ENCODE measurements at places on chromosomes 4 and X. TPM values are rescaled to one million over a fixed set of nuclear protein-coding genes. Genes with fewer than 3 reads are reported as not detected.

GRCh38 chr4:8830056-8830455 lies 41.6 kb downstream of the HMX1 start:
- peak; percentile 52 for DNase-seq

OTC gene
- total RNA-seq, result not detected

- no peak for DNase-seq
These were observed 11.1 kb downstream of the RASL11B start for GRCh38 chr4:52873191-52873590.

- no peak for DNase-seq
These were observed 96.3 kb downstream of the MAML3 start for GRCh38 chr4:140057701-140058100.

GRCh38 chrX:9745417-9746115 lies 20.1 kb downstream of the GPR143 start:
- no peak for DNase-seq

- no peak for DNase-seq
These were observed 26.5 kb downstream of the HNRNPDL start for GRCh38 chr4:82403725-82404124.

TEX13B gene
- not detected for total RNA-seq

GRCh38 chrX:78673246-78673645 lies 14.1 kb upstream of the RTL3 start:
- no peak for DNase-seq

UGT2A1 gene
- 2.4 TPM for total RNA-seq

DNA sequence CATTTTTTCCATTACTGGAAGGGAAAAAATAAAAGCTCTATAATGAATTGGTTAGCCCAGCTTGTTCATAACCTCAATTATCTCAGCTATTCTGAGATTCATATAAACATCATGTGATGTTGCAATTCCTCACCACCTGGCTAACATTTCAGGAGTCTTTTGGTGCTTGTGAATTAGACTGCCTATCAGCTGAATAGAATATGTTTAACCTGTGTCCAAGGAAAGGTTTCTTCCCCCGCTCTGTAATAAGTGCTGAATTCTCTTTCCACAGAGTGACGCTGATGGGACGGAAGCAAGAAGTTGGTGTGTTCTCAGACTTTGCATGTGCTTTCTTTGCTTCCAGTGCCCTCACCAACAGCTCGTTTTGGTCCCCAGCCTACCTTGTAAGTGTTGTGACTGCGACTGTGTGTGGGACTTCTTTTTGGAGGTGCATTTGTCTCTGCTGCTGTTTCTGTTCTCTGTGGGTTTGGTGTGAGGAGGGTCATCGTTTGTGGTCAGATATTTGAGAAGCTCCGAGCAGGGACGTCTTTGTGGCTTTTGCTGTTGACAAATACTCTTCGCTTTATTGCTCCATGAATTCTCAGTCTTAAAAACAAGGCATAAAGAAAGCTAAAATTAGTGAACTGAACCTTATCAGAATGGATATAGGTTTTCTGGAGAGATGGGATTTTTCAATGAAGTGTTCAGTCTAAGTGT lies 61.7 kb downstream of the PPARGC1A start:
- DNase-seq, result no peak

RHOXF2B gene
- total RNA-seq, result not detected

DNA sequence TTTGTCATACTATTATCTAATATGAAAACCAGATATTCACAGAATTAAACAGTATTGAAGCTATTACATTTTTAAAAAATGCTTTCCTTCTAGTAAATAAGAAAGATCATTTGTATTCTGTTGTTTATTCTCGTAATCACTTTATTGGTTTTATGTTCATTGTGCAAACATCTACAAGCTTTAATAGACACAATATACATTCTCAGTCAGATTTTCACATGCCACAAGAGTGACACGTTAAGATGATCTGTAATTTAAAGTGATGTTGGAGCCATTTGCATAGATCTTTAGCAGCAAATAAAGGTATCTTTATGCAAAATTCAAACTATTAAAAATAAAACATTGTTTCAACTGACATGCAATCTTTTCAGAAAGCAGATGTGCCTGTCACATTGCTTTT lies 469.9 kb downstream of the PCDH11X start:
- no peak for DNase-seq

GNRHR gene
- total RNA-seq, result not detected

CT45A1 gene
- not detected for total RNA-seq

- no peak for DNase-seq
These were observed 10.3 kb upstream of the NAT8L start for GRCh38 chr4:2048831-2049230.

DNA sequence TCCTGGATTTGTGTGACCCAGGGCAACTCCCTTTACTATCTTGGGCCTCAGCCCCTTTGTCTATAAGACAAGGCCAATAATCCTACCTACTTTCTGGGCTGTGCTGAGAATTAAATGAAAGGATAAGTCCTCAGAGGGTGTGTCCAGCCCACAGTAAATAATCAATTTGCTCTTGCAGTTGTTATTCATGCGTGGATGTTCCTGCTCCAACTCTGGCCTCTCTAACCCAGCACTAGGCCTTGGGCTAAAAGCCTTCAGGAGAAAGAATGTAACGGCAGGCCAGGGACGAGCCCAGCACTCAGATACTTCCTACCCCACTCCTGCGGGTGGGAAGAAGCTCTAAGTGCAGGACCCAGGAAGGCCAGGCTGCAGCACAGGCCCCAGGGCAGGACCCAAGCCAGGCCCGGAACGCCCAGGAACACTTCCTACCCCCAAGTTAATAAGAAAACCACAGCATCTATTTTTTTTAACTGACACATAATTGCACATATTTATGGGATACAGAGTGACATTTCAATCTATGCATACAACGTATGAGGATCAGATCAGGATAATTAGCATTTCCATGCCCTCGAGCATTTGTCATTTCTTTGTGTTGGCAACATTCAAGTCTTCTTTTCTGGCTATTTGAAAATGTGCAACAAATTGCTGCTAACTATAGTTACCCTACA lies 179.6 kb upstream of the RBPJ start:
- DNase-seq, result no peak

CXorf66 gene
- total RNA-seq, result not detected

GRCh38 chr4:87967193-87967592 lies 8.3 kb upstream of the SPP1 start:
- DNase-seq, result no peak

STK32B gene
- total RNA-seq, result 0.76 TPM

NSD2 gene
- total RNA-seq, result 27.1 TPM

- no peak for DNase-seq
These were observed 110.9 kb upstream of the ANK2 start for GRCh38 chr4:112938461-112939058.
